ENCODE measurements at places on chromosomes 5 and 9.

- DNase-seq = no peak
Observed at GRCh38 chr9:976943-977837, 735 bp downstream of the DMRT3 start.

GRCh38 chr5:161157925-161158324, 305.9 kb upstream of the ATP10B start:
- no peak for DNase-seq

GRCh38 chr9:26779062-26779461, 113.5 kb downstream of the CAAP1 start:
- DNase-seq = no peak

DNA sequence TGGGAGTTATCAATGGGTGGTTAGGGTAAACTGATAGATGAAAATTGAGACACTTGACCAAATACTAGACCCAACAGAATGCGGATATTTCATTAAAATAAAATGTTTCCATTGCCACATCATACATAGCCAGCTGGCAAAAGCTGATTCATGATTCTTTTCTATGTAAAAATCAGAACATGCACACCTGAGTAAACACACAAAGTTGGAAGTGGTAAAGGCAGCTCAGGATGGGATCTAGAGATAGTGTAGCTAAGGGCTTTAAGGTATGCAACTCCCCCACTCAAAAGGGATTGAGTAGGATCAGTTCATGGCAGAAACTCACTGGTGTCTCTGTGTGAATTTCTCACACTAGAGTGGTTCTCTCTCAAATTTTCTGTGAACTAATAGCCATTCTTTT, 541.1 kb upstream of the GRAMD2B start:
- no peak for DNase-seq

DNA sequence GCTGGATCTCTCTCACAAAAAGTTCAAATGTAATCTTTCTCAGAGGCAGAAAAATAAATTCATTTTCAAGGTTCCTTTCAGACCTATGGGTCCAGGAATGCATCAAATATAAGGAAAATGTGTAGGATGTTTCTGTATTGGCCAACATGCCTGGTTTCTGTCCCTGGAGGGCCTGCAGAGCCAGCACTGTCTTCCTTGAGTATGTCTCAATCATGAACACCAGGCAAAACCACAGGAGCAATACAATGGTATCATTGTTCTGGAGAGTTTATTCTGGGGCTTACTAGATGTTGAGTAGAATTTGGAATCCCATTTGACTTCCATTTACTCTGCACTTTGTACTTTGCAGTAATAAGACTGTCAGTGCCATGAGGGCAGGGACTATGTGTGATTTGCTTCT, 23.5 kb downstream of the INSYN2B start:
- DNase-seq = no peak

GRCh38 chr5:176711883-176712282, 64.6 kb downstream of the TSPAN17 start:
- no peak for DNase-seq

DNA sequence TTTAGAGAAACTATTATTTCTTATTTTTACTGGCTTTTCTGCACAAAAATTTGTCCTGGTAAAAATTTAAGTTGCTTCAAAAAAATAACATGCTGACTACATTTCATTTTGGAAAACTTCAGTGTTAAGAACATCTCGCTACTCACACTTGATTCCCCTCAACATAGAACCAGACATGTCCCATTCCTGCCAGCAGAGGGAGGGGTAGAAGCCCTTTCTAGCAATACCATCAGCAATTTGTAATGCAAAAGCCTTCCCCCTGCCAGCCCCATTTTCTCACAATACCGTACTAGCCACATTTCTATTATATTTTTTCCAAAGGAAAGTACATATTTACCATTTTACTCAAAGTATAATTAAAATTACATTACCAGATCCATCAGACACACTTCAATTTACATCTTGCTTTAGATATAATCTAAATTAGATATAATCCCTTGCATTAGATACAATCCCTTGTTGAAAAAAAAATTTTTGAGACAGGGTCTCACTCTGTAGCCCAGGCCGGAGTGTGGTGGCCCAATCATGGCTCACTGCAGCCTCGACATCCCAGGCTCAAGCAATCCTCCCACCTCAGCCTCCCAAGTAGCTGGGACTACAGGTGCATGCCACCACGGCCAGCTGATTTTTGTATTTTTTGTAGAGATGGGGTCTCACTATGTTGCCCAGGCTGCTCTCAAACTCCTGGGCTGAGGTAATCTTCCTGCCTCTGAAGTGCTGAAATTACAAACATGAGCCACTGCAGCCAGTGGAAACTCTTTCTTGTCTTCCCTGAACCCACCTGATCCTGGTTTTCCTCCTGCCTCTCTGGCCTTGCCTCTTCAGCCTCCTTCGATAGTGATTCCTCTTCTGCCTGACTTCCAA, 39.6 kb upstream of the IDNK start:
- DNase-seq = no peak

GRCh38 chr5:114311968-114312367, 49.9 kb upstream of the KCNN2 start:
- DNase-seq = no peak

DNA sequence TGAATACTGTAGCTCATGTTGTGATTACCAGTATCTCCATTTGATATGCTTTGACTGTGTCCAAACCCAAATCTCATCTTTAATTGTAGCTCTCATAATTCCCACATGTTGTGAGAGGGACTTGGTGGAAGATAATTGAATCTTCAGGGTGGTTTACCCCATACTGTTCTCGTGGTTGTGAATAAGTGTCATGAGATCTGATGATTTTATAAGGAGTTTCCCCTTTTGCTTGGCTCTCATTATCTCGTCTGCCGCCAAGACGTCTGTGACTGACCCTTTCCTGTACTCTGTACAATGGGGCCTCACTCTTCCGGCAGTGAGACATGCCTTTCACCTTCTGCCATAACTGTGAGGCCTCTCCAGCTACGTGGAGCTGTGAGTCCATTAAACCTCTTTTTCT, 59.3 kb downstream of the TRIO start:
- no peak for DNase-seq

DNA sequence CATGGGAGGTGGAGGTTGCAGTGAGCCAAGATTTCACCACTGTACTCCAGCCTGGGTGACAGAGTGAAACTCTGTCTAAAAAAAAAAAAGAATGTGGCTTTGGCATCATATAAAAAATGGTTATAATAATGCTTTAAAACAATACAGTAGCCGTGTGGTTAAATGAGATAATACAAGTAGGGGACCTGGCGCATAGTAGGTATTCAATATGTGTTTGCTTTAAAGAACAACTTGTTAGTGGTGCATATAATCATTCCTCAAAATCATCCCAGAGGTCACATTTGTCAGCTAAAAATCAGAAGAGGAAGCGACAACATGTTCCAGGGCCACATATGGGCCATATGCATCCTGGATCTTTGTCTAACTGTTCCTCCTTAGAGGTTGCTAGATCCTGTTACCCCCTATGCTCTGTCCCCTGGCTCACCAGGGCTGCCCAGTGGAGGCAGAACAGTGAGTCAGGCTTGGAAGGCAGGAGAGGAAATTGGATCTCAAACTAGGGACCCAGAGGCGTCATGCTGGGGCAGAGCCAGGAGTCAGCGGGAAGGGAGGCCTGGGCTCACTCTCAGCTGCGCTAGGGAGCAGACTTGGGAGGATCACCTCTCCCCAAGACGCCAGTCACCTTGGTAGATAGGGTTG, 27.7 kb downstream of the LHX6 start:
- no peak for DNase-seq

- DNase-seq = no peak
Observed at GRCh38 chr5:158278216-158278925, 419.4 kb upstream of the CLINT1 start.

GRCh38 chr9:91690540-91691249, 259.3 kb downstream of the ROR2 start:
- DNase-seq = no peak

DNA sequence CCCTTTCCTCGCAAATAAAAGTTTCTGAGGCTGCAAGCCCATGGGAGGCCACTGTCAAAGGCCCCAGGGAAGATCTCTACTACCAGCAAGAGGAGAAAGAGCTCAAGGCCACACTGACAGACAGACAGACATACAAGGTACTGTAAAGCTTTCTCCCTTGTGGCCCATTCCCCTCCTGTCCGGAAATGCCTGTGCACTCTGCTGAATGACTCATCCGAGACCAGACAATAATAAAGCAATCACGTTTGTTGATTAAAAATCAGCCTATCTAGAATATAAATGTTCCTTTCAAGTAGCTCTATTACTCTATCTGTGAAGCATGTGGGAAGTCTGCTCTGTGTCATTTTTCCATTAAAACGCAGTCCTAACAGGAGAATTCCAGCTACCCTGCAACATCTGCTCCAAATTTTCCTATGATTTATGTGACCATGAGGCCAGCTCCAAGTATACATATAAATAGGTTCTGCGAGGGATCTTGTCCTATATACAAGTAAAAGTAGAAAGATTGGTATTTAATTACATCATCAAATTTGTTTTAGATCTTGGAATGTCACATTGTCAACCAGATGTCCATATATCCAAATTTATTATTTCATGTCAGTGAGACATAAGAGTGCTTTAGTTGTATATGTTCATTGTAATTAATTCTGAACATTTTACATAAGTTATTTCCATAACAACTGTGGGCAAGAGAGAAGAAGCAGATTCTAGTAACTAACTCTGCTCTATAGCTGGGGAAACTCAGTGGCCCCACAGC, 34.7 kb upstream of the TGFBI start:
- no peak for DNase-seq

- no peak for DNase-seq
Observed at GRCh38 chr9:111662576-111663300, 1.3 kb downstream of the GNG10 start.

GRCh38 chr5:37005946-37006540, 129.5 kb downstream of the NIPBL start:
- DNase-seq = no peak

GRCh38 chr9:117302487-117302886, 112.4 kb downstream of the ASTN2 start:
- DNase-seq = no peak

GRCh38 chr9:91256235-91256634, 105.5 kb downstream of the AUH start:
- DNase-seq = no peak

DNA sequence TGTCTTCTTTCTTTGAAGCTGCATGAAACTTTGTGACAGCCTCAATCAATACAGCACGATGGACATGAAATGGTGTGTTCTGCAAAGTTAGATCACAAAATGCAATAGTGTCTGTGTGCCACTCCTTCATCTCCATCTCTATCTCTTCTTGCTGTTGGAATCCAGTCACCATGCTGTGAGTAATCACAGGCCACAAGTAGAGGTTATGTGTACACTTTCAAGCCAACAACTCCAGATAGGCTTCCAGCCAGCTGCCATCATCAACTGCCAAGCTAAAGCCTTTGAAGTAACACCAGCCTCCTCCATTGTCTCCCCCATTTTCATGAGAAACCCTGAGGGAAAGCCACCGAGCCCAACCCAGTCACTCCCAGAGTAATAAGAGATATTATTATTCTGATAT, 360.6 kb downstream of the PTPRD start:
- DNase-seq = no peak

GRCh38 chr5:35878079-35878478, 21.4 kb downstream of the IL7R start:
- no peak for DNase-seq

GRCh38 chr9:92636627-92637026, 33.3 kb downstream of the IPPK start:
- no peak for DNase-seq

- DNase-seq = no peak
Observed at GRCh38 chr5:137667341-137667740, 68.5 kb downstream of the KLHL3 start.

DNA sequence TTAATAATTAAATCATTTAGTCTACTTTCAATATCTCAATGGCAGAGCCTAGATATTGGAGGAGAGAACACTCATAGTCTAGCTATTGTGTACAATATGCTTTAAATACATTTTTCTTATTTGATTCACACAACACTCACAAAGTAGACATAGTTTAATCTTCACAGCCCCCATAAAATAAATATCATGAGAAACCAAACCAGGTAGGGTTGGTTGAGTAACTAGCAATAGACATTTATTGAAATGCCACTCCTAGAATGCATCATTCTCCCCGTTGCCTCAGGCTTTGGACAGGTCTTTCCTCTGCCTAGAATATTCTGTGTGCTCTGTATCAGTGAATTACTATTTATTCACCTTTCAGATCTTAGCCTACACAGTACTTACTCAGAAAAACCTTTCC, 141.9 kb downstream of the CEMIP2 start:
- no peak for DNase-seq

GRCh38 chr9:116990592-116990991, 303.5 kb downstream of the TRIM32 start:
- DNase-seq = no peak

DNA sequence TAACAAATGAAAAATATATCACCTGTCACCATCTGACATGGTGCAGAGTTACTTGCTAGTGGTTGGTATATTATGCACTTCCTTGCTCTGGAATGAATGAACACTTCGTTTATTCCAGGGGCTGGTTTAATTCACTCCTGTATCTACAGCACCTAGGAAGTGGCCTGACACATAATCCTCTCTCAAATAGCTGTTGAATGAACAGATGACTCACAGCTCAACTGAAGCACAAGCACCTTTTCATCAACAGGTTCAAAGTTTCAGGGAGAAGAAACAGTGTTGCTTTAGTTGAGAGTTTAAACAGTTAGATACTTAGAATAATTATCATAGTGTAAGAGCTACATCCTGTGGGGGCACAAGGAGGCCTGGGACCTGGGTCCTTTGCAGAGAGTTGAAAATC, 135.0 kb upstream of the DAP start:
- DNase-seq = no peak

- no peak for DNase-seq
Observed at GRCh38 chr9:111350556-111350955, 20.5 kb upstream of the OR2K2 start.

DNA sequence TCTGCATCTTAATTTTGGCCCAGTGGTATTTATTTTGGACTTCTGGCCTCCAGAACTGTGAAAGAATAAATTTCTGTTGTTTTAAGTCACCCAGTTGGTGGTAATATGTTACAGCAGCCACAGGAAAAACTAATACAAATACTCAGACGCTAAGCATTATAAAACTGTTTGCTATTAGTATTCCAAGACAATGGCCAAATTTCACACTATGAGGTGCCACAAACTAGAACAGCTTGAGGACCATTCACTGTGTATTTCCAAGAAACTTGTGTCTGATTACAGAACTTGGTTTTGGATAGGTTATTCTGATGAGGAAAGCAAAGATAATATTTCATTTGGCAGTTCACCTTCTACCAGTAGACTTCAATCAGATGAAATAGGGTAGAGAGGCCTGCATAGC, 16.3 kb upstream of the ISOC1 start:
- no peak for DNase-seq
